ENCODE measurements at places on chromosomes 5 and 9.
A peak's percentile ranks its signal among the peaks of the same experiment; 100 is the strongest.

GRCh38 chr9:69232135-69232534 is 58.1 kb downstream of the TJP2 start:
- DNase-seq = no peak

- no peak for DNase-seq
Measured at GRCh38 chr5:180143656-180144364, 65.2 kb downstream of the RASGEF1C start.

DNA sequence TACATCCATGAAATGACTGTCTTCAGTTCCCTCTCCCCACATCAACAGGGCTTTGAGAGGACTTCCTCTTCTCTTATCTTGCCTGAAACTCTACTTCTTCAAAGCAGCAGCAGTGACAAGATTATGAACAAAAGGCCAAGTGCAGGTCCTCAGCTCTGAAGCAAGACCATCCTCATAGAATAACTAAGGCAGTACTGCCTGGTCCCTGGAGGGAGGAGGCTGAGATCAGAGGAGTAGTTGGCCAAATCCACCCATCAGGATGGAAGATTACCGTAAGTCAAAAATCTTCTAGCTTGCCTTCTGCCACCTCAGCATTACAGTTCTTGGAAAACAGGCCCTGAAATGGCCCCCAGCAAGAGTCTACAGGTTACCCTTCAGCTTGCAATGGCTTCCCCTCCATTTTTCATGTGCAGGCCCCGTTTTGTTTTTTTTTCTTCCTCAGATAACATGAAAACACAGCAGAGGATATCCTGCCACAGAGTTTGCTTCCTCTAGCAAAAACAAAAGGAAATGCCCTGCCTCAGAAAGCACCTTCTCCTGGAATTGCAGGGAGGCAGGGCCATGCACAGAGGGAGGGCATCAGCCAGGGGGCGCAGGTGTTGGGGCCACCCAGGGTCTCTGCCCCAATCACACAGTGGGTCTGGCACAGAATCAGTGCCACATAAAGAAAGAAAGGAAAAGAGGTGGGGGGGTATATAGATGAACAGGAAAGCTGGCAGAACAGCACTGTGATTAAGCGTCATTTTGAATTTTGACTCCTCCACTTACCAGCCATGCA is 40.0 kb downstream of the KLHL3 start:
- DNase-seq = no peak

DNA sequence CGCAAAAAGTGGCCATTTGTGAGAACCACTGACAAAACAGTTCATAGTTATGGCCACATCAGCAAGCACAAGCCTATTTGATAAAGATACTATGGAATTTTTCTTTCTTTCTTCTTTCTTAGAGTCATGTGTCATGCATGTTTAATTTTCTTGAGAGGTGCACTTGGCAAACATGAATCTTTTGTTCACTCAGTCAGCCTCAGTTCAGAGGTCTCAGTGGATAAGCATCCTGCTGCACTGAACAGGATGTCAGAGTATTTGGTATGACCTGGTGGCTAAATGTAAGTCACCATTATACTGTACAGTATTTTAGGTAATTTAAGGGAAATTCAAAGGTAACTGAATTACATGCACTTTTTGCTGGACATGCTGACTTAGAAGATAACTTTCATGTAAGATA is 5.4 kb downstream of the NNT start:
- DNase-seq = no peak

GRCh38 chr5:143567583-143568504 is 164.4 kb upstream of the NR3C1 start:
- DNase-seq = no peak

DNA sequence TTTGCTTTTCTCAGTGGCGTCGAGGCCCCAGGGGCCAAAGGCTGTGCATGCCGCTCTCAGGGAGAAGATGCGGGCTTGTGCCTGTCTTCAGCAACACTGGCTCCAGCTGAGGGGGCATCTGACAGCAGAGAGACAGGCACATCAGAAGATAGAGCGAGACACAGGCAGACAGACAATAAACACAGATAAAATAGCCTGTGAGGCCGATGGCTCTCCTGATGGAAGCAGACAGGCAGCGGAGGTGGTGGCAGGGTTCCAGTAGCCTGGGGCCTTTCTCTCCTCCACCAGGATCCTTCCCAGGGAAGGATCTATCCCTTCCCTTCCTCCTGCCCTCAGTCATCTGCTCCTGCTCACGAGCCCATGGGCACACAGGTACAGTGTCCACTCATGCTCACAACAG is 16.6 kb upstream of the UNC5A start:
- no peak for DNase-seq

GRCh38 chr9:133200631-133201030 is 8.4 kb downstream of the OBP2B start:
- no peak for DNase-seq

DNA sequence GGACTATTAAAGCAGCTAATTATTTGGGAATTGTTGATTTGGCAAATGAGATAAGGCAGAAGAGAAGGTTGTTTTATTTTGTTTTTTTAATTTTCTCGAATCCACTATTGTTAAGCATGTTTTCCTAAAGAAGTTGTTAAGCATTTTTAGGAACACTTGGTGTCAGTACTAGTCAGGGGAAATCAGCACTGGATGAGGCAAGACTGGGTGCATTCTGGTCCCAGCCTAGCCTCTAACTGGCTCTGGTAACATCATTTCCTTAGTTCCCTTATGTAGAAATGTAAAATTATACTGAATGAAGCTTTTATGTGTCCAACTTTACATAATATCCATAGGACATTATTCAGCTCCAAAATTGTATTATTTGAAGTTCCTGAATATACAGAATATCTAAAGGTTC is 196.1 kb downstream of the PCSK5 start:
- no peak for DNase-seq

- DNase-seq = no peak
Measured at GRCh38 chr9:86966852-86967511, 19.7 kb upstream of the GAS1 start.

- no peak for DNase-seq
Measured at GRCh38 chr5:180153991-180154390, 55.0 kb downstream of the RASGEF1C start.

DNA sequence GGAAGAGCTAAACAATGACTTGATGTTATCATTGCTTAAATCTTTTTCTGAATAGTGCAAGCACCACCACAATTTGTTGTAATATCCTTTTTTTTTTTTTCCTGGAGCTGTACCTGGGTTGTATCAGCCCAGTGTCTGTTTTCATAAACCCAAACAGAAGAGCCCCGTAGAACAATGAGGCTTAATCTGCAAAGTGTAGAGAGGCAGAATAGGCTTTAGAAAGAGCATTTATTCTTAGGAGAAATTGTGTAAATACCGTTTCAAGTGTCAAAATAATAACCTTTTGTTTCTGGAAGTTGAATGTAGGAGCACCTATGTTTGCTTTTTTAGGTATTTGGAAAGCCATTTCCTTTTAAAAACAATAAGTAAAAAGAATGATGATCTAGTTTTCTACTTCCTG is 26.4 kb downstream of the RGS7BP start:
- DNase-seq = no peak

DNA sequence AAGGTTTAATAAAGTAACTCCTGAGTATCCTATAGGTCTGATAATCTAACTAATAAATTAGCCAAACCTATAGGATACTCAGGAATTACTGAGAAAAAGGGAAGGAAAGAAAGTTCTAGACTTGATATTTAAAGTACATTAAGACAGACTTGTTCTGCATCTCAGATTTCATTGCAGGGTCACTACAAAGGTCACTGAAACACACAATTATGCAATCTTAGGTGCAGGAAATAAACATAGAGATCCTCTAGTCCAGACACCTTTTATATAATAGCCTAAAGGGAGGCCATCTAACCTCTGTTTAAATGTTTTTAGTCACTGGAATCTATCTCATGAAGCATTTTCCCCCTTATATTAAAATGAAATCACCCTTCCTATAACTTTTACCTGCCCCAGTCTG is 1215.7 kb downstream of the MAT2B start:
- no peak for DNase-seq

DNA sequence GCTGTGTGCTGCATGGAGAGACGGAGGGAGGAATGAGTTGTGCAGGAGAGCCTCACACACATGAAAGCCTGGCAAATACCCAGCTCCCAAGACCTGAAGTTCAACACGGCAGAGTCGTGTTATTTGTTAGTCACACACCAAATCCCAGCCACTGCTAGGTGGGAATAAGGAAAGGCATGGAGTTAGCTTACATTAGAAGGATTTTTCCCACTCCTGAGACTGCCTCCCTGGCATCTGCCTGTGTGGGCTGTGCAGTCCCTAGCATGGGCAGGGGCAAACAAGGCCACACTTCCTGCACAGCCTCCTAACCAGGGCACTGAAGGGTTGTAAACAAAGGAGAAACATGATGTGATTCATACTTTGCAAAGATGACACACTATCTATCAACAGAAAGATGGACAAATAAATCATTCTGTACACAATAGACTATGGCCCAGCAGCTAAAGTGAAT is 306.8 kb downstream of the SPOCK1 start:
- DNase-seq = peak; percentile 51

DNA sequence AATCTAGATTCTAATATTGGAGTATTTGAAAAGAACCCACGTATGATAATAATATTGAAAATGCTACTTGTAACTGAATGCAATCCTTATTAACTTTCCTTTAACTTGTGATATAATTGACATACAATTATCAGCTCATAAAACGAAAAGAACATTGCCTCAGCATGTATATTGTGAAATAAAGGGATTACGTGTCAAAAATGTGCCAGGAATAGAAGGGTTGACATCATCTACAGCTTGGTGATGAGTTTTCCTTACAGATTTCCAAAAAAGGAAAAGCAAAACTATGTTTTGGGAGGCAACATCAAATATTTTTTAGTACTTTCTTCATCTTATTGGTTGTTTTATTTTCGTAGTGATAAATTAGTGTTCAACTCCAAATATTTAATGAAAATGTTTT is 266.0 kb upstream of the PTGER4 start:
- no peak for DNase-seq

- peak; percentile 99 for DNase-seq
Measured at GRCh38 chr5:179559284-179560252, 9.2 kb downstream of the RUFY1 start.

DNA sequence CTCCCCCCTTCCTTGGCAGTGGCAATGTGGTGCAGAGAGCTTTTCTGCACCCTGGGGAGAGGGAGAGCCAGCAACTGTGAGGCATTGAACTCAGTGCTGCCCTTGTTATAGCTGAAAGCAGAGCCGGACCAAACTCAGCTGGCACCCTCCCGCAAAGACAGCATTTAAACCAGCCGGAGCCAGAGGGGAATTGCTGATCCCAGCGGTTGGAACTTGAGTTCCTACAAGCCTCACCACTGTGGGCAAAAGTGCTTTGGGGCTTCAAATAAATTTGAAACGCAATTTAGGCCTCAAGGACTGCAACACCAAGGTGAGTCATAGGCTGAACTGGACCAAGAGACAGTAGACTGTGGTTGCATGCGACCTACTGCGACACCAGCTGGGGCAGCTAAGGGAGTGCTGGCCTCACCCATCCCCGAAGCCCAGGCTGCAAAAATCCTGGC is 207.6 kb upstream of the CDKN2B start:
- DNase-seq = no peak

- DNase-seq = no peak
Measured at GRCh38 chr9:77562019-77562748, 85.9 kb downstream of the GNA14 start.

DNA sequence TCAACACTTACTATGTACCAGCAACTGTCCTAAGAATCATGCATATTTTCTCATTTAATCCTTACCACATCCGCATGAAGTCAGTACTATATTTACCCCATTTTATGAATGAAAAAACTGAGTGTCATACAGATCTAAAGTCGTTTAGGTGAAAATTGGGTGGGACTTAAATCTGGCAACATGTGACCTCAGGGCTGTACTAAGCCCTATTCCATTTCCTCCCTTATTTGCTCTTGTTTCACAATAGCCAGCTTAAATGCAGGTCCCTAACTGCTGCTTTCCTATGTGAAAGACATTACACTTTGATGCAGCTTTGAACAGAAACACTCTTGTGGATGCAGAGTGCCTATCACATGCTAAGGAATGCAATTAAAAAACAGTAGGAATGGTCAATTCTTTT is 2.5 kb upstream of the RAB14 start:
- no peak for DNase-seq

GRCh38 chr5:83718195-83718825 is 2.3 kb downstream of the HAPLN1 start:
- peak; percentile 43 for DNase-seq

- no peak for DNase-seq
Measured at GRCh38 chr5:32690153-32690552, 21.0 kb upstream of the NPR3 start.

GRCh38 chr5:148446611-148447010 is 62.9 kb downstream of the FBXO38 start:
- no peak for DNase-seq

DNA sequence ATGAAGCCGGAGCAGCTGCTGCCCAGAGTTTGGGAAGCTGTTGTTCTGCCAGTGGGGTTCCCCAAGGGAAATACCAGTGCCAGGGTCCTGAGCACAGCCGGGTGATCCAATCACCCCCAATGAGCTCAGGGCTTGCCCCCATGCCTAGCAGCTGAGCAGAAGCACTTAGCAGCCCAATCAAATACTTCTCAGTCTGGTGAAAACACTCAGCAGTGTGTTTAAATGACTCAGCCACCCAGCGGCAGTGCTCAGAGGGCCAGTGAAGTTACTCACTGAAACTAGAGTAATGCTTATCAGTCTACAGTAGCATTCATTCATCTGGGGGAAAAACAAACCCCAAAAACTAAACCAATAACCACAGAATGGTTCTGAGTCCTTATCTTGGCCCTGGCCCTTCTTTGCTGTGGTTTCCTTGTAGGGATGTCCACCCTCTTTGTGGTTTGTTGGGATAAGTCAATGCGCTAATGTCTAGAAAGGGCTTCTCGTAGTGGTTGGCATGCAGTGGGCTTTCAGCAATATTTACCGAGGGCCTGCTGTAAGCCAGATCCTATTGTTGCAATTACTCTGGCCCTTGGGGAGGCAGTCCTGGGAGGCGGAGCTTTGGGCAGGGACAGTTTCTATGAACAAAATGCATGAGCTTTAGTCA is 43.1 kb downstream of the LHX2 start:
- peak; percentile 43 for DNase-seq

- no peak for DNase-seq
Measured at GRCh38 chr5:139394123-139394653, 716 bp downstream of the PROB1 start.

GRCh38 chr9:125831054-125831453 is 83.9 kb downstream of the PBX3 start:
- no peak for DNase-seq

DNA sequence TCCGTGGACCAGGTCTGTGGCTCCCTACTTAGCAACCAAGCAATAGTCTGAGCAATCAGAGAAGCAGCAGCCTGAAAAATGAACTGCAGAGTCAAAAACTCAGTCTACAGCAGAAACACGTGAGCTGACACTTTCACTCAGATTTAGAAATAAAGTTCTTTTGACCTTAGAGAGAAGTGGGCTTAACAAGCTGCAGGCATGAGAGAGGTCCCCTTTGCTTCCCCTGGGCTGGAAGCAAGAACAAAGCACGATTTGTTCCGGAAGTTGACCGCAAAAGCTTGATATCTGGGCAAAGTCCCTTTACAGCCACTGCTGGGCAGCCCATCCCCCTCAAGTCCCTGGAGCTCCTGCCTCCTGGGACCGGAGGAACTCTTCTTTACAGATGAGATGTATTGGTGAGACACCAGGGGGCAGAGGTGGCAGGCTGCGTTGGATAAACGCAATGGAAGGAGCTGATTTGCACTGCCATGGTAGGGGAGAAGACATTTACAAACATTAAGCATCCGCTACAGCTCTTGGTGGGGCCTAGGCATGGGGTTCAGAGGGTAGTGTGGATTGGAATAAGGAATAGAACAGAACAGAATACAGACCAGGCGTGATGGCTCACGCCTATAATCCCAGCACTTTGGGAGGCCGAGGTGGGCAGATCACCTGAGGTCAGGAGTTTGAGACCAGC is 5.8 kb upstream of the SOWAHA start:
- no peak for DNase-seq
